NCI-H1417 treated with DMSO at 0.1 percent for 48 hours (cell line): ENCODE measurements at places on chromosomes 7 and 10.
A peak's percentile ranks its signal among the peaks of the same experiment; 100 is the strongest.

GRCh38 chr7:20402747-20403230 lies 72.1 kb downstream of the ITGB8 start:
- DNase-seq = no peak

DNA sequence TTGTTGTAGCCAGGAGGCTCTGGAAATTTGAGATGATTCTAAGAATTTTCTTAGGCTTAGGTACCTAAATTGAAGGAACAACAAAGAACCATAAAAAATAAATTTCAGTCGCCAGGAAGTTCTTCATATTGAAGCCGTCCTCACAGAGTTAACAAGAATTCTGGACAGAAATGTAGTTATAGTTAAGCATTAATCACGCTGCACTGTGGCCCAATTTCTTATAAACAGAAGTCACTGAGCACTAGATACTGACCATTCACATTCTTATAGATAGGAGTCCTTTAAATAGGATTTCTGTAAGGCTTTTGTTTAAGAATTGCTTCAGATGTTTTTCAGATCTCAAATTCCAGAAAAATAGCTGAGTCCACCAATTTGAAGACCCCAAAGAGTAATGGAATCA lies 256.2 kb upstream of the PITRM1 start:
- DNase-seq = no peak

GRCh38 chr7:18610331-18610948 lies 114.9 kb downstream of the HDAC9 start:
- DNase-seq = no peak

- DNase-seq = no peak
Observed at GRCh38 chr10:78729800-78730199, 339.0 kb upstream of the ZMIZ1 start.

- DNase-seq = no peak
Observed at GRCh38 chr10:16909271-16909767, 92.1 kb upstream of the RSU1 start.

DNA sequence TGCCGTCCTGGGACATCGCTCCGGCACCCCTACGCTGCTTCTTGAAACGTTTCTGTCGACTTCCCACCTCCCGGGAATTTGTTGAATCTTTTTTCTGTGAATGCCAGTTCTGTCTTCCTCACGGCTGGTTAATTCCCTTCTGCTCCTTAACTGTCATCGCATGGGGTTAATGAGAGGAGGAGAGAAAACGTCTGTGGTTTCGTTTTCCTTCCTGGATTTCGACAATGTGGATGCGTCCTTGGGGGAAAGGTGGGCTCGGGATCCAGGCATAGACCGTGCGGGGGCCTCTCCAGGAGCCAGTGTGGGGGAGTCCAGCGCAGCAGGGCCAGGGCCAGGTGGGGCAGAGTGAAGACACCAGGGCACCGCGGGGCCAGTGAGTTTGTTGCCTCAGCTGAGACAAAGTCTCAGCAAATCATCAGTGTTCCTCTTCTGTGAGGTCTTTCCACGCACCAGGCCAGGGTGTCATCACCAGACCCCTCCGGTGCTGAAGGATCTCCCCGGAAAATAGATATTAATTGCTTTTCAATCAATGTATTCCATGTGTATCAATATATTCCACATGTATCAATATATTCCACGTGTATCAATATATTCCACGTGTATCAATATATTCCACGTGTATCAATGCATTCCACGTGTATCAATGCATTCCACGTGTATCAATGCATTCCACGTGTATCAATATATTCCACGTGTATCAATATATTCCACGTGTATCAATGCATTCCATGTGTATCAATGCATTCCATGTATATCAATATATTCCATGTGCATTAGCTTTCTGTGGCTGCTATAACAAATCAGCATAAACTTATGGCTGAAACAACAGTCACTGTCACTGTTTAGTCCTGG lies 33.7 kb upstream of the CFAP46 start:
- no peak for DNase-seq

DNA sequence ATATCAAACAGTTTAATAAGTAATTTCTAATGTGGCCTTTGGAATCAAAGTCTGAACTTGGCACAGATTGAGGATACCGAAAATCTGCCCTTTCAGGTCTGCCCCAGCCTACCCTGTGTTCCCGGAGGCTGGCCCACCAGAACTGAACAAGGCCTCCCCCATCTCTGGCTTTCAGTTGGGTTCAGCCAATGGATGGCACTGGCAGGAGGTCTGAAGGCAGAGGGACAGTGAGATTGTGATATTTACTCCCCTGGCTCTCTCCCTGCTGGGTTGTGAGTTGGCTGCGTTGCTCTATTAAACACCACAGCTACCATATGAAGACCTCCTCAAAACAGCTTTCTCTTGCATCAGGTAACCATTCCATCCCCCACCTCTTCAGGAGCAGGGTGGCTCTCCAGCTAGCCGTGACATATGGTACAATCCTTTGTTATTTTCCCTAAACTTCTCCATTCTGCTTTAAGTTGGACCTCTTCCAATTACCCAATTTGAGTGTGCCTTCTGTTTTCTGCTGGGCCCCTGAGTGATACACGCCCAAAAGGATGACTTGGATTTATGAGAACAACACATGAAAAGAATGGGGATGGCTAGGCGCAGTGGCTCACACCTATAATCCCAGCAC lies 28.1 kb downstream of the DNMBP start:
- DNase-seq = no peak

DNA sequence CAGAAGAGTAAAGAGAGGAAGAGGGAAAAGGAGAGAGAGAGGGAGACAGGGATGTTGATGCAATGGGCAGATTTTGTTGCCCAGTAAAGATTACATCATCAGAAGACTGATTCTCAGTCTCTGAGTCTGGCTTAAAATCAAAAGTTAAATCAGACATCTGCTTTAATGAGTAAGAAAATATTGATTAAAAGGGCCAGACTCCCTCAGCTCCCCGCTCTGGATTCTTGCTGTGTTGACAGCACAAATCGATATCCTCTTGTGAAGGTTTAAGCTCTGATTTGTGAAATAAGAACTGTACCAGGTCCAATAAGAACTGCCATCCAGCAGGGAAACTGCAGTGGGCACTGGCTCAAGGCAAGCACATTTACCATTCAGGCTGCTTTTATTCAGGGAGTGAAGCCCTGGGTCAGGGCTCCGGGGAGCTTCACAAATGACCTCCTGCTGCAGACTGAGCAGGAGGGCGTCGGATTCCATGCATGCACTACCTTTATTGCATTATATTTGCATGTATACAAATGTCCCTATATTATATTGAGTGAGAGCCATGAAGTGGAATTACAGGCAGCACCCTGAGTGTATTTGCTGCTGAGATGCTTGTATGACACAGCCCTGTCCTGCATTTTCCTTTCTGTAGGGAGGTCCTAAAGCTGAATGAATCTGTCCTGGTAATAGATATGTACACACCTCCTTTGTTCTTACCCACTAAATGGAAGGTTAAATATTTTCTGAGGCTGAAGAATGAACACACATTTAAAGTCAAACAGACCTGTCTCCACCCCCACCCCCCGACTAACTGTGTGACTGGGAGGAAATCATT lies 401.5 kb downstream of the REEP3 start:
- DNase-seq = peak; percentile 4

- no peak for DNase-seq
Observed at GRCh38 chr10:52818019-52818418, 45.4 kb upstream of the MBL2 start.
